ENCODE measurements at places on chromosomes 6 and 20.
A peak's percentile ranks its signal among the peaks of the same experiment; 100 is the strongest.

GRCh38 chr6:10406556-10406955 is 8.3 kb downstream of the TFAP2A start:
- DNase-seq: no peak

- no peak for DNase-seq
These were observed 740.7 kb downstream of the DHX35 start for GRCh38 chr20:39702701-39703349.

GRCh38 chr20:18323705-18324104 is 35.4 kb downstream of the ZNF133 start:
- DNase-seq: no peak

DNA sequence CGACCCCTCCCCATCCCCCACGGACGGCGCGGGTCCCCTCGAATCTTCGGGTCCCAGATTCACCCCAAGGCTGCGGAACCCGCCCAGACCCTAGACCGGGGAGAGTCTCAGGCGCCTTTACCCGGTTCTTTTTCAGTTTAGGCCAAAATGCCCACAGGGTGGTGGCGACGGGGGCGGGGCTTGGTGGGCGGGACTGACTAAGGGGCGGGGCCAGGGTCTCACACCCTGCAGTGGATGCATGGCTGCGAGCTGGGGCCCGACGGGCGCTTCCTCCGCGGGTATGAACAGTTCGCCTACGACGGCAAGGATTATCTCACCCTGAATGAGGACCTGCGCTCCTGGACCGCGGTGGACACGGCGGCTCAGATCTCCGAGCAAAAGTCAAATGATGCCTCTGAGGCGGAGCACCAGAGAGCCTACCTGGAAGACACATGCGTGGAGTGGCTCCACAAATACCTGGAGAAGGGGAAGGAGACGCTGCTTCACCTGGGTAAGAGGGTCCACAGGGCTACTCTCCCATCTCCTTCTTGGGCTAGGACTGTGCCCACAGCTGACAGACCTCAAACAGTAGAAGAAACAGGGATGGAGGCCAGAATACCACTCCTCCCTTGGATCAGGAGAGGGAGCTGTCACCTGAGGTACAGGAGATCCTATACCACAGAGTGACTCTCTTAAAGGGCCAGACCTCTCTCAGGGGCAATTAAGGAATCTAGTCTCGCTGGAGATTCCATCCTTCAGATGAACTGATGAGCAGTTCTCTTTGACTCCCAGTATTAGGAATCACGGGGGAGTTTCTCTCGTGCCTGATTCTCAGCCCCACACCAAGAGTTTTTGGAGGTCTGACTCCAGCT is 942 bp downstream of the HLA-E start:
- no peak for DNase-seq

DNA sequence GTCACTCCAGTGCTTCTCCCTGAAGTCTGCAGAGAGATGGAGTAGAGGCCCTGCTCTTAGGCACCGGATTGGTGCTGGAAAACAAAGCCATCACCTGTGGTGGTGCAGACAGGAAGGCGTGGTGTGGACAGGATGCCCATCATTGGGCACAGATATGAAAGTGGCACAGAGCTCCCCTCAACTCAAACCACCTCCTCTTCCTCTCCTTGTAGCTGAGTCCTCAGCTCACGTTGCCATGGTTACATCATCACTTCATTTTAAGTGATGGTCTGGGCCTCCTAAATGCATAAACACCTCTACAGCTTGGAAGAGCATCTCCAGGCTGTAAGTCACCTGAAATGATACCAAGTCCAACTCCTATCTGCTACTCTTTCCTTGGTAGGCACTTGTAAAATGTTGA is 8.0 kb upstream of the RTF2 start:
- no peak for DNase-seq

DNA sequence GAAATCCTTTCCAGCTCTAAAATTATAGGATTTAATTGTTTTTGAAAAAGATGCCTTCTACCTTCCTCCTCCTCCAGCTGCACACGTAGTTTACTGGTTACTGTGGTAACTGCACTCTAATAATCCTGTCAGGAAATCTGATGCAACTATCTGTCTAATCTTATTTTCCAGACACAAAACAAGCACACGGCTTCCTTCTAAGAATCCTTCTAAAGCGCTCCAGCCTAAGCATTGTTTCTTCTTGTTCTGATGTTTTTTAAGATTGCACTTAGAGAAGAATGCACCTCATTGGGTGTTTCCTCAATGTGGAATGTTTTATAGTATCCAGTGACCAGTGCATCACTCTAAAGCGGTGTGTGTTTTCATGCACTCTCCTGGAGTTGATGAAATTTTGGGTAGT is 63.6 kb downstream of the CARMIL1 start:
- DNase-seq: peak; percentile 65

DNA sequence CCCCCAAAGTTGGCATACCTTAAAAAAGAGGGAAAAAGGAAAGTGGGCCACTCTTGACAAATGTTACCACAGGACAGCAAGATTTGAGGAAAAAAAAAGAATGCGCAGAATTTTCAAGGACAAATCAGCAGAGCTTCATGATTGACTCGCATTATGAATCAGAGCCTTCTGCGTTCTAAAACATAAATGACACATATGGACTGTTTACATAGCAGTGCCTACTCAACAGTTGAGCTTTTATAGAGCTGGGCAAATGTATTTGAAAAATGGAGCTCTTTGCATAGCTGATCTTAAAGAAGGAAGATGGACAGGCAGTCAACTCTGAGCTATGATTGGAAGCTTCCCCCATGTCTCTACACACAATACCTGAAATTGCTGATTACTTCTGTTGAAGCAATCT is 213.2 kb upstream of the NT5E start:
- DNase-seq: no peak

DNA sequence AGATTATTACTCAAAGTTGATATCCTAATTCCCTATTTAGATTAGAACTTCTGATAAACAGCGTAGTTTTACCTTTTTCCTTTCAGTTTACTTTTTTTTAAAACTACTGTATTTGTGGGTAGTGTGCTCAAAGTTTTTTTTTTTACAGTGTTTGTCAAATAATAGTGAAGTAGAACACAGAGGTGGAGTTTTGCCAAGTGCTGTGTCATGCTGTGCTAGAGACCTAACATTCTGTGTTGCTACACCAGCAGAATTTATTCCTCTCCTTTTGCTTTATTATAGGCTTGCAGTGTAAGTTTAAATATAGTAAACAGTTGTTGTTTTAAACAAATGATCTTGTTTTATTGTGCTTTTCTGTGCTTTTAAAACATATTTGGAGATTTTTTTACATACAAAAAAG is 125.4 kb downstream of the HIVEP1 start:
- no peak for DNase-seq

GRCh38 chr6:22068561-22069305 is 228.1 kb downstream of the PRL start:
- no peak for DNase-seq

GRCh38 chr20:47686545-47686944 is 98.7 kb downstream of the SULF2 start:
- no peak for DNase-seq

GRCh38 chr20:50744143-50744792 is 12.9 kb downstream of the PARD6B start:
- DNase-seq: peak; percentile 77

- DNase-seq: no peak
These were observed 778 bp downstream of the PSMG4 start for GRCh38 chr6:3259491-3259958.

- no peak for DNase-seq
These were observed 495.0 kb upstream of the NRSN1 start for GRCh38 chr6:23630726-23631635.

- DNase-seq: no peak
These were observed 90.8 kb upstream of the ELOVL5 start for GRCh38 chr6:53439556-53439955.

GRCh38 chr6:135983718-135984343 is 132.3 kb downstream of the PDE7B start:
- no peak for DNase-seq

All from amniotic stem cell (primary cell).